Pancreas (tissue), 10 donors: ENCODE measurements at places on chromosomes 16 and 17. TPM values are rescaled to one million over a fixed set of nuclear protein-coding genes. Genes with fewer than 3 reads are reported as not detected.

GRCh38 chr17:61337290-61337689 is 62.4 kb upstream of the TBX2 start:
- no peak for DNase-seq

DNA sequence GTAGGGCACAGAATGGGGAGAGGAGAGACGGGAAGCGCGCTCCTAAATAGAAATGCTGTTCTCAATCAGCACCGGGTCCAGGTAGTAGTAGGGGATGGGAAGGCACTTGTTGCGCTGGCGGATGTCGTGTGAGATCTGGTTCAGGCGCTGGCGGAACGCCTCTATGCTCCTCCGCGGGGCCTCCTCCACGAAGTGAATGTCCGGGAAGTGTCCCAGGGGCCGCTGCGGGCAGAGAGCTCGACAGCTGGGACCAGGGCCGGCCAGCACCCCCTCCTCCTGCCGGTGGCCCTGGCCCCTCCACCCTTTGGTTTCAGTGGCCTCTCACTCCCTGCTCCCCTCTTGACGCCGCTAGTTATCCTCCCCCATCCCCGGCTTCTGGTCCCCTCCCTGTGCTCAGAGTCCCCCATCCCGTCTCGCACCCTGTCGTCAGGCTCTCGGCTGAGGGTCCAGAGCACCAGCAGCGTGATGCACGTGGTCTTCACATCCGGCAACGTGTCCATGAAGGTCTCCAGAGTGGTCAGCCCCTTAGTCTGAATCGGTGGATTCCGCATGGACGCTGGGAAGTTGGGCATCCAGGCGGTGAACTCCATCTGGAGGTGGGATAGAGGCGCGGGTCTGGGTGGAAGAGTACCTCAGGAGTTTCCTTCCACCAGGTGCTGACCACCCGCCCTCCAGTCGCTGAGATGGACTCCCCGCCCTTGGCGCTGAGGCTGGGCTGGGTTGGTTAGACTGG is 14.6 kb downstream of the ALOX12B start:
- peak; percentile 58 for DNase-seq

- no peak for DNase-seq
Observed at GRCh38 chr17:6439951-6440350, 4.3 kb upstream of the PIMREG start.

- DNase-seq = no peak
Observed at GRCh38 chr17:8053600-8053999, 14.7 kb downstream of the ALOX15B start.

- DNase-seq = peak; percentile 77
Observed at GRCh38 chr16:11670171-11671131, 2.2 kb downstream of the SNN start.

DNA sequence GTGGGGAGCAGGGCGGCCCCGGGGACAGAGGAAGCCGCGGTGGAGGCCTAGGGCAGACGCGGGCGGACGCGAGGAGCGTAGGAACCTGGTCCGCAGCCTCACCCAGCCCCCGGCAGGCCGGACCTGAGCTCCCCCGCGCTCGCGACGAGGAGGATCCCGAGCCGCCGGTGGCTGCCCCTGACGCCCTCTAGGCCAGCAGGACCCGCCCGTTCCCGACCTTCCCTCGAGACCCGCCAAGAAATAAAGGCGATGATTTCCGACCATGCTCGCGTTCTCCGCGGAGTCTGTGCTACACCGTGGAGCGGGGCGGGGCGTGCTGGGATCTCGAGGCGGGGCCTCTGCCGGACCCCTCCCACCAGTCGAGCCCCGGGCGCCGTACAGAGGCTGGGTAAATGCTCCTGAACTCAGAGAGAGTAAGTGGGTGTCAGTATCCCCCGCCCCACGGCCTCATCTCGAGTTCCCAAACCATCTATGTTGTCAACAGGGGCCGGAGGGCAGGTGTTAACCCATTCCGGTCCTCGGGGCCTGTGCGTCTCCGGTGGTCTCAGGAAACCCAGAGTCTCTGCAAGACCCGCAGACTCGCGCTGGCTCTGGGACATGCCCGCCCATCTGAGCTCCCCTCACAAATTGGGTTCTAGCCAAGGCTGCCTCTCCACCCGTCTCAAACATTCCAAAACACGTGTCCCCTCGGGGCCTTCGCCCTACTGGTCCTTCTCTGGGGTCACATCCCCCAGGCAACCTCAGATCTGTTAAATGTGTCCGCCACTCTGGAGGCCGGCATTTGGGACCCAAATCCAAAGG is 13.7 kb downstream of the SYCE1L start:
- DNase-seq = peak; percentile 52

DNA sequence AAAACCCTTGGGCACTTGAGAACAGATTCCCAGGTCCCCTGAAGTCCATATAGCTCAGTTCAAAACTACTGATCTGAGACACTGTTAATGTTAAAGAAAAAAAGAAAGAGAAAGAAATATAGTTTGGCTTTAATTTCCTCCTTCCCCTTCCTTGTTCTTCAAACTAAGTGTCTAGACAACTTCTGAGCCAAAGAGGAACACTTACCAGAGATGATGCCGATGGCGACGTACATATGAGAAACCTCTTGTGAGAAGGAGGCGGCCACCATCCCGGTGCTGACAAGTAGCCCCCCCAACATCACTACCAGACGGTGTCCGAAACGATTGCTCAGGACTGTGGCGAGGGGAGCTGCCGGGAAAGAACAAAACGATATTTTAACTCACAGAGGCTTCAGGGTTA is 17.2 kb downstream of the SLC16A6 start:
- DNase-seq = no peak

GRCh38 chr17:40443196-40443987 is at the start of gene IGFBP4:
TSS of gene IGFBP4 (plus strand) at chr17:40443450. CDS start at chr17:40443736, 286 bp downstream.
- peak; percentile 68 for DNase-seq

DNA sequence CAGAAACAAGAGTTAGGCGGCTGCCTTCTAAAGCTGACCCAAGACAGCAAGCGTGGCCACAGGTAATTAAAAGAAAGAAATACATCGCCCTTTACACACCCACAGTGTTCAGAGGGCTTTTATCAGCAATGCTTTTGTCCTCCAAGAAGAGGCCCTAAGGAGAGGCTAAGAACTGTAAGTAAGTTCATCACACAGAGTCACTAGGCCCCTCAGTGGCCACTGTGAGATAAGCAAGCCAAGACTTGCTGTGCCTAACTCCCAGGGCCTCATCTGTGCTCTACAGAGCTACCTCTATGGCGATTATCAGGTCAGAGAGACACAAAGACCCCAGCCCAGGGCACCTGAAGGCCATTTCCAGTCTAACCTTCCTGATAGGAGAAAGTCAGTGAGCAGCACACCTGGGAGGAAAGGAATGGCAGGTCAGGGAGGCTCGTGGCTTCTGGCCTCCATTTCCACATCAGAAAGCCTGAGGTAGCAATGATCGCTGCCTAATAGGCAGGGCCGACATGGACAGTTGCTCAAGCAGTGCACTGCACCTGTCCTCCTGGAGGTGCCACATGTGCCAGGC is 545.2 kb upstream of the CDH11 start:
- no peak for DNase-seq

DNA sequence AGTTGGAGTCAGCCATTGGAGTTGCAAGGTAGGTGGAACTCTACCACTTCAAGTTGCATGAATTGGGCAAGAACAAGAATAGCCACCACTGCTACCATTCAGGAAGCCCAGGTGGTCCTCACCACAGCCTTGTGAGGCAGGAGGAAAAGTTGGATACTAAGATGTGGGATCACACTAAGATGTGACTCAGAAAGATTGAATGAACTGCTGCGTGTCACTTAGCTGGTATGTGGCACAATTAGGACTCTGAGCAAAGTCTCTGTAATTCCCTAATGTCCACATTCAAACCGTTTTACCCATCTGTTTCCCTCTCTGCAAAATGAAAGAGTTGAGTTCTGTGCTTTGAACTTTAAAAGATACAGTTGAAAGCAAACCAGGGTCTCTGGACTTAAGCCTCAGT is 44.7 kb upstream of the HS3ST3A1 start:
- DNase-seq = no peak

DNA sequence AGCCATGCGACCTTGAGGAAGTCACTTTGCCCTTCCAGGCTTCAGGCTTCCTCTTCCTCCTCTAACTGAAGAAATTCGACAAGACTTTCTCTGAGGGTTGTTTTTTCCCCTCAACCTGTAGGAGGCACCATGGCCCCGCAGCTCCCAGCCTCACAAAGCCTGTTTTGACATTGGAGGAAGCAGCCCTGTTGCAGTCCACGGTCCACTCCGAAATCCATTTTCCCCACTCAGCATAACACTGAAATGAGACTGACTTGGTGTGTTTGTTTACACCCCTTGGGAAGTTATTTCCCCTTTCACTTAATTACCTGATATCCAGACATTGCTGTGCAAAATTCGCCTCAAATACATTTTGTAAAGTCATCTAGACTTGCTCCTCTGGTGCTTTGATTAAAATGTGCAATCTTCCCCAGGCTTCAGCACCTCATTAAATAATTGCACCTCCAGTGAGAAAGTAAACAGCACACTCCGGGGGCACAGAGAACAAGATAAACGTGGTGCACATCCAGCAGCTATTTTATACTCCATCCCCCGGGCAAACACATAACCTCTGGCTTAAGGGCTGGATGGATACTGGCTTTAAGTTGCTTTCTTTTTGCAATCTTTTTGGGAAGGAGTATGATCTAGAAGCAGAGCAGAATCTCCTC is 41.4 kb upstream of the PIRT start:
- no peak for DNase-seq

DNA sequence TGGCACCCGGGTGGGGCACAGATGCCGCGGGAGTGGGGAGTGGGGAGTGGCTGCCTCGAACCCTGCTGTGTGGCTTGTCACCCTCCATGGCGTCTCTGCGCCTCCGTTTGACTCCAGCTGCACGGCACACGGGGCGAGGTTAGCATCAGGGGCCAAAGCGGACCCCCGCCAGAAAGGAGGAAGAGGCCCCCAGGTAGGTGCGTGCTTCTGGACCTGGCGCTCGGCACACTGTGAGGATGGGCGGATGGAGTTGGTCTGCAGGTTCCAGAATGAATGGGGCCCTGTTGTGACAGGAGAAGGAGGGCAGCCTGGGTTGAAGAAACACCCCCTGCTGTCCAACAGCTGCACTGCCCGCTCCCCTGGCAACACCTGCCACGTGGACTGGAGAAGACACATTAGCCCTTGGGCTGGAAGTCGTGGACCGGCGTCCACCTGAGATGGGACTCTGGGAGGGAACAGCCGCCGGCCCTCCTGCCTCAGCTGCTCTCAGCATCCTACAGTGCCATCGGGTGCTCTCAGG is 9.4 kb upstream of the FASN start:
- peak; percentile 53 for DNase-seq

GRCh38 chr17:16913463-16913862 is 58.5 kb downstream of the TNFRSF13B start:
- no peak for DNase-seq

DNA sequence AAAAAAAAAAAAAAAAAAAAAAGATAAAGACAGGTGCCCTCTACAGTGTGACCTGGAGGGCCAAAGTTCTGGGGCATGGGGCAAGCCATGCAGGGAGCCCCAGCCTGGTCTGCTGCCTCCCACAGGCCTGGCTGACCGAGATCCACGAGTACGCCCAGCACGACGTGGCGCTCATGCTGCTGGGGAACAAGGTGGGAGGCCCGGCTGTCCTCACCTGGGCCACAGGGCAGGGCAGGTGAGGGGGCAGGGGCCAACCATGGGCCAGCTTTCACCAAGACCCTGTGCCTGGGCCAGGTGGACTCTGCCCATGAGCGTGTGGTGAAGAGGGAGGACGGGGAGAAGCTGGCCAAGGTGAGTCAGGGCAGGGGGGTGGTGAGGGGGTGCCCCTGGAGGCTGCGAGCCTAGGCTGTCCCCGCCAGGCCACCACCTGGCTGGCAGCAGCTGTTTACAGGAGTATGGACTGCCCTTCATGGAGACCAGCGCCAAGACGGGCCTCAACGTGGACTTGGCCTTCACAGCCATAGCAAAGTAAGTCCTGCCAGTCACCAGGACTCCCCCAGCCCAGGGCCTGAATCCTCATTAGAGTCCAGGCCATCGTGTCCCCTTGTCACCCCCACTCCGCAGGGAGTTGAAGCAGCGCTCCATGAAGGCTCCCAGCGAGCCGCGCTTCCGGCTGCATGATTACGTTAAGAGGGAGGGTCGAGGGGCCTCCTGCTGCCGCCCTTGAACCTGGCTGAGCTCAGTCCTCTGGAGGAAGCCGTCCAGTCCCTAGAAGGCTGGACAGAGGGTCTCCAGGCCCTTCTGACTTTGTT is 2.7 kb upstream of the TRAF7 start:
- DNase-seq = peak; percentile 83

DNA sequence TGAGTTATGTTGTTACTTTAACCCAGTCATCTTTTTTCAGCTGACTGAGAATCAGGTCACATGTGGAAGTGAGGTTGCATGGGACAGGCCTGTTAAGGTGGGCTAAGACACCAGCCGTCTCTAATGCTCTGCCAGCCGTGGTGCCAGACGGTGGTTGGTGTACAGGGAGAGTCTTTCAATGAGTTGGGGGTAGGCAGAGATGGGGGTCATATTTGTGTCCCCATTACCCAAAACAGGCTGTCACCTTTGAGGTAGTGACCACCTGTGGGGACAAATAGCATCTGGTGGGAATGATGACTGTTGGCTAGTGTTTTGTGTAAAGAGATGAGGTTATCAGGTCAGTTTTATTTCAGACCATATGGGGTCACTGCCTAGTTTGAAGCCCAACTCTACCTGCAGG is 1.8 kb downstream of the RPL38 start:
- no peak for DNase-seq

DNA sequence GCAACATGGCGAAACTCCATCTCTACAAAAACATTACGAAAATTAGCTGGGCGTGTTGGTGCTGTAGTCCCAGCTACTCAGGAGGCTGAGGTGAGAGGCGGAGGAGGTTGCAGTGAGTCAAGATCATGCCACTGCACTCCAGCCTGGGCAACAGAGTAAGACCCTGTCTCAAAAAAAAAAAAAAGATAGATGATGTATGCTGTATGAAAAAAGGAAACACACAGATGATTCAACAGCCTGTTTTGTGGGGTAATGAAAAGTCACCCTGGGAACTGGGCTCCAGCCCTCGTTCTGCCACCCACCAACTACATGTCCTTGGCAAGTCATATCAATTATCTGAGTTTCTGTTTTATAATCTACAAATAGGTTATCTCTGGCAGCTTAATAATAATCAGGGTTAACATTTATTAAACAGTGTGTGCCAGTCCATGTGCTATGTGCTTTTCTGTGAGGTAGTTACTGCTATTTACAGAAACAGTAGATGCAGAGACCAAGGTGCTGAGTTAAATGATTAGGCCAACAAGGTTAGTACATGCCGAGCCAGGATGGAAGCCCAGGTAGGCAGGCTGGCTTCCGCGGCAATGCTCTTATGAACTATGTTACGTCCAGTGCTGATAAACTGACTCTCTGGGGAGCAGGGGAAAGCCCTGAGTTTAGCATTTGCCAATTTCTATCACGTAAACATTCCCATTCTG is 1.1 kb downstream of the G6PC1 start:
- no peak for DNase-seq

The SRCIN1 gene
- total RNA-seq = 7.5 TPM

The SLC13A2 gene
- 0.42 TPM for total RNA-seq

The RAB11FIP4 gene
- 27.8 TPM for total RNA-seq
